ENCODE measurements at places on chromosomes 2 and 18. TPM values are rescaled to one million over a fixed set of nuclear protein-coding genes. Genes with fewer than 3 reads are reported as not detected.

The FRZB gene
- 12.8 TPM for total RNA-seq

The TRIM43B gene
- total RNA-seq: not detected

The GALR1 gene
- 0.87 TPM for total RNA-seq

The RTP5 gene
- not detected for total RNA-seq

The SERPINB12 gene
- total RNA-seq: not detected
